Nucleus accumbens (tissue), 56 donors: ENCODE measurements at places on chromosomes 2 and 18.

DNA sequence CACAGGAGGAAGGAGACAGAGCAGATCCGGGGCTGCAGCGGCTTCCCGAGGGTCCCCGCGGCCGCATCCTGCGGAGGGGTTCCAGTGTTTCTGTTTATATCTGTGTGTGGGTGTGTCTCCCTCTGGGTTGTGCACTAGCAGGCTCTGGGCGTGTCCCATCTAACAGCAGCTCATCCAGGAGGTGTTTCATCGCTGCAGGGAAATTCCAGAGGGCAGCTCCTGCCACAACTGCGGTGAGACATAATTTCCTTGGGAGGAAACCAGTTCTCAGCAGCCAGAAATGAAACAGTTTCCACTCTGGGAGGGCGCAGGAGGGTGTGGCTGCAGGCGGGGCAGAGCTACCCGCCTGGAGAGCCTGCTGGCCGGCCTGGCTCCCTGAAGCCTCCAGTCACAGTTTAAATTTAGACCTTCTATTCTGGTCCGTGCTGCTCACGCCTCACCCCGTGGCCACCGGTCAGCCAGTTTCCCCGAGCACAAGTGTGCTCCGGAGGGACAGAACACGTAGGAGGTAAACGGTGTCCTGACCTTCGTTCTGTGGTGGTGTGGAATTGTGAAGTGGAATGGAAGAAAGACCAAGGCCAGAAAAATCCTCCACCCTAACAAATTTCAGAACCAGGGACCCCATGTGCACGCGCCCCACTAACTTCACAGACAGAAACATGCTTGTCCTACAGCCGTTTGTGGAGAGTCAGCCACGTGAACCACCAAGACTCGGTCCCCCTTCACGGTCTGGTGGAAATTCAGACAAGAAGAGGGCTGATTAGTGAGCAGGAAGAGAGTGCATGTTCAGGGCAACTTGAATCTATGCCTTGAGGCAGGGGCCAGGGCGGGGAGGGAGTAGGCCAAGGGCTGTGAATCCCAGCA is 50.2 kb downstream of the TEX44 start:
- no peak for DNase-seq

DNA sequence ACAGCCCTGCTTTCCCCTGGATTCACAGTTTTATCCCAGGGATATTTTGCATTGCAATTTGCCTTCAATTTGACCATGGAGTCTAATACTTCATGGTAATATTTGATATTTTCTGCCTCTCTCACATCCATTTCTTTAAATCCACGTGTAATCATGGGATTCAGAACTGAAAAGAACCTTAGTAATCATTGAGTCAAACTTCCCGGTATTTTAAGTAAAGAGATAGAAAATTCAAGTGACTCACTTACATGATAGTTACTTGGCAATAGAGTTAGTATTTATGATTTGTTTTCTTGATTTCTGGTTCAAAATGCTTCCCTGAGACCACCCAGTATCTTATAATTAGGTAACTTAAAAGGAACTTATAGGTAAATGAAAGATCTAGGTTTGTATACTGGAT is 33.7 kb upstream of the CDC42EP3 start:
- no peak for DNase-seq

GRCh38 chr2:209147981-209148380 is 275.9 kb upstream of the MAP2 start:
- DNase-seq, result no peak

DNA sequence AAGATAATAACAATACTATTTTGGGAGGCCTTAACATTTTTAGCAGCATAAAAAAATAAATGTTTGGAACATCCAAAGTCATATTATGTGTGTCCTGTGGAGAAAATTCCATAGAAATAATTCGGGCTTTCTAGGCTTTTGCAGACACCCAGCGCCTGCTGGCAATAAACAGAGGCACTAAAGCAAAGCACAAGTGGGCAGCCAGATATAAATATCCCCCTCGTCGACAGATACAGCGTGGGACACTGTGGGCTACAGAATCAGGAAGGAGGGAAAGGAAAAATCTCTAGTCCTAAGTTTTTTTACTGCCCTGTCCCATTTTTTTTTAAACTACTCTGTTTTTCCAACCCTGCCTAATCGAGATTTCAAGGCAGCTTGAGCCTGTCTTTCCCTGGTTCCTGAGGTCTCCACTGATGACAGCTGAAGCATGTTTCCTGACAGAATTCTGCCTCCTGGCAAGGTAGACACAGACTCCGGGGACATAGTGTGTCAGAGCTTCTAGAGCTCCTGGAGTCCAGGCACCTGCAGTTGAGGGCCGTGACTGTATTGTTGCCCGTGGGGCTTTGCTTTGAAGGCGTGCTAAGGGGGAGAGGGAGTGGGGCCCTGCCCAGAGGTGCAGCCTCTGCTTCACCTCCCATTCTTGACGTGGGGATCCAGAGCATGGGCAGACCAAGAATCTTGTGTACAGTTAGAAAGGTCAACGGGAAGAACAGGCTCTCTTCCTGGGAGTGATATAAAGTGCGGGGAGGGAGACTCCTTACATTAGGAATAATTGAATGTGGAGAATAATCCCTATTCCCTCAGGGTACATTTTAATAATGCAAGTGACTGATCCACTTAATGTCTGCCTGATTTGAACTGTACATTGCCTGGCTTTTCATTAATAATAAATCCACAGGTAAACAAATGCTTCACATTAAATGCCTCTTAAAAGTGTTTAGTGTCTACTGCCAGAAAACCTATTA is 232.3 kb downstream of the DCC start:
- no peak for DNase-seq

GRCh38 chr2:28507796-28508764 is 12.2 kb downstream of the PLB1 start:
- peak; percentile 24 for DNase-seq

DNA sequence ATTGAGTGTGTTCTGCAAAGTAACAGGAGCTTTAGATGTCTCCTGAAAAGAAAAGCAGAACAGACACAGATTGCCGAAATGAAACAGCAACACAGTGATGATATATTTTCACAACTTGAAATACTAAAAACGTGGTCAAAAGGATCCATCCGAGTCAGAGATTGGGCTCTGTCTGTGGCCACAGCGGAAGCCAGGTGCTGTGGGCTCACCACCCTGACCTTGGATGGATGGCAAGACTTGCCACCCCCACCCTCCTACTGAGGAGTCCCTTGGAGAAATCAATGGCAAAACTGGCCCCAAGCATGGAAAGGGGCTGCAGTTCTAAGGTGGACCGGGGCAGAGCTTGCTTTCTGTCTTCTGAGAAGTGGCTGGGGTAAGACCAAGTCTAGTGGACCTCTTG is 31.4 kb upstream of the ACKR3 start:
- no peak for DNase-seq
